ENCODE measurements at places on chromosomes 5 and 9.
A peak's percentile ranks its signal among the peaks of the same experiment; 100 is the strongest.

- DNase-seq: peak; percentile 36
Measured at GRCh38 chr5:5481206-5481605, 58.7 kb downstream of the ICE1 start.

GRCh38 chr5:10276691-10277090 is 26.6 kb downstream of the CCT5 start:
- no peak for DNase-seq

- no peak for DNase-seq
Measured at GRCh38 chr5:52831786-52832511, 44.2 kb downstream of the ITGA1 start.

GRCh38 chr5:116738239-116738614 is 163.6 kb upstream of the SEMA6A start:
- DNase-seq: no peak

DNA sequence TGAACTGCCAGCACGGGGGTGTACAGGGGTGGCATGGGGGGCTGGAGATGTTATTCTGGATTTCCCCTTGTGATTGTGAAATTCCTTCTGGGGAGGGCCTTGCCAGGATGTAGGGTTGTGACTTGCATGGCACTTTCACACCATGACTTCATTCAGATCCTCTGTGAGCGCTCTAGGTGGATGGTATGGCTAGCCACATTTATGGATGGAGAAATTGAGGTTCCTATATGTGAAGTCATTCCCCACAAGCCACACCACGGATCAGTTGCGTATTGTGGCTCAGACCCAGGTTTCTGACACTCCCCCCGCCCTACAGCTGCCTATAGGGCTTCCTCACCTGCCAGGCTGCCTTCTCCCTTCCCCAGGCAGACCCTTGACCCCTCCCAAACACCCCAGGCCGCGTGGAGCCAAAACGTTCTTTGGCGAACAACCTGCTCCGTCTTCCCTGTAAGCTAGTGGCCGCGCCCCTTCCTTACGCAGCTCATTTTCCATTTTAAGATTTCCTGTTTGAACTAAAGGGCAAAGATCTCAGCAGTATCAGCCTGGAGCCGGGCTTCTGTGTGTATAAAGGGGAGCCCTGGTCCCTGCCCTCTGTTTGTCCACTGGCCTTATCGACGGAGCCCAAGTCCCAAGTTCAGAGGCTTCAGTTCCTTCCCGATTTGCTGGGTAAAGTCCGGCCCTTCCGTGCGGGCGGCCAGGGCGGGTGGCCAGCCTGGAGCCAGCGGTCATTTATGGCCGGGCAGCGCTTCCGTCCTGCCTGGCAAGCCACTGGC is 97.8 kb upstream of the KLF4 start:
- DNase-seq: no peak

DNA sequence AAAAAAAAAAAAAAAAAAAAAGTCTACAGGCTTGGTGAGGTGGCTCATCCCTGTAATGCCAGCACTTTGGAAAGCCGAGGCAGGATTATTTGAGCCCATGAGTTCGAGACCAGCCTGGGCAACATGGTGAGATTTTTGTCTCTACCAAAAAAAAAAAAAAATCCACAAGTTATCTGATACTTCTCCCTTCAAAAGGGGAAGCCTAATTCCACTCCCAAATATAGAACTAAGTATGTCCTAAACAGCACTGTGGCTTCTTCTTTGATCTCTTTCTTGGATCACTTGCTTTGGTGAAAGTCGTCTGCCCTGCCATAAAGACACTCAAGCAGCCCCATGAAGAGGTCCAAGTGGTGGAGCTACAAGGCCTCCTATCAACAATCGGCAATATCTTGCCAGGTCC is 18.8 kb upstream of the STING1 start:
- no peak for DNase-seq

GRCh38 chr9:81971727-81972126 is 16.8 kb upstream of the SPATA31D1 start:
- DNase-seq: no peak

- DNase-seq: no peak
Measured at GRCh38 chr9:137759649-137760321, 117.8 kb upstream of the CACNA1B start.

DNA sequence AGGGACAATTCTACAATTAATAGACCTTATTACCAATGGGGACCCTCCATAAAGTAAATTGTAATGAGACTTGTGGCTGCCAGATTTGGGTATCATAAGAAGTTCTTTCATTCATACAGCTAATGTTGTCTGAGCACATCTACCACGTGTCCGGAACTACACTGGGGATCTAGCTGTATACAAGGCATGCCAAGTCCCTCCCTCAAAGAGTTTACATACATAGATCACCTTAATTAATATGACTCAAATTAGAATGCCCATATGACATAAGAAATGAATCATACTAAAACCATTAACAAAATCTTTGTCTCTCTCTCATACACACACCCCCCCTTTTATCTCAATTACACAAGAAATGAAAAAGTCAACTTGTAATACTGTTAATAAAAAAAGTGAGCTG is 18.0 kb upstream of the NR4A3 start:
- DNase-seq: no peak

GRCh38 chr9:76618762-76619161 is 145.5 kb upstream of the PCA3 start:
- no peak for DNase-seq

- no peak for DNase-seq
Measured at GRCh38 chr9:96187151-96187555, 114.8 kb downstream of the HSD17B3 start.

DNA sequence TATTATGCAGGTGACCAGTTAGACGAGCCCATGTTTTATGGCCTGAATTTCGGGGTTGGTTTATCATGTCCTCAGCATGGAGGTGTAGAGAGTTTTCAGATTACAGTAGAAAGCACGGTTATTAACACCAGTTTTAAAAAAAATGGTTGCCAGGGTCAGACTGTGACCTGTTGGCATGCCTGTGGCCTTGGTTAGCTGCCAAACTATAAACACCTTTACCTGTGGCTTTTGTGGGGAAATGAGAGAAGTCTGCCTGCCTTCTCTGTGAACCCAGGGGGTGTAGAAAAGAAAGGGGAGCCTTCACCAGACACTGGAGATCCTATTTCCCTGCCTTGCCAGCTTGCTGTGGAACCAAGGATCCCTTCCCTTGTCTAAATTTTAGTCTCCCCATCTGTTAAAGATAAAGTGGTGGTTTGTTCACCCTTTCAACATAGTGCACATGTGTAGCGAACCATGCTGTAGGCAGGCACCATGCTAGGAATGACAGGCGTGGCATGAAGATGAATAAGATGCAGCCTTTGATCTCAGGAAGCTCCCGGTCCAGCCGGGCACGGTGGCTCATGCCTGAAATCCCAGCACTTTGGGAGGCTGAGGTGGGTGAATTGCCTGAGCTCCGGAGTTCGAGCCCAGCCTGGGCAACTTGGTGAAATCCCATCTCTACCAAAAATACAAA is 6.1 kb upstream of the PHF19 start:
- peak; percentile 44 for DNase-seq

- no peak for DNase-seq
Measured at GRCh38 chr5:148191010-148191409, 11.8 kb upstream of the SPINK6 start.

DNA sequence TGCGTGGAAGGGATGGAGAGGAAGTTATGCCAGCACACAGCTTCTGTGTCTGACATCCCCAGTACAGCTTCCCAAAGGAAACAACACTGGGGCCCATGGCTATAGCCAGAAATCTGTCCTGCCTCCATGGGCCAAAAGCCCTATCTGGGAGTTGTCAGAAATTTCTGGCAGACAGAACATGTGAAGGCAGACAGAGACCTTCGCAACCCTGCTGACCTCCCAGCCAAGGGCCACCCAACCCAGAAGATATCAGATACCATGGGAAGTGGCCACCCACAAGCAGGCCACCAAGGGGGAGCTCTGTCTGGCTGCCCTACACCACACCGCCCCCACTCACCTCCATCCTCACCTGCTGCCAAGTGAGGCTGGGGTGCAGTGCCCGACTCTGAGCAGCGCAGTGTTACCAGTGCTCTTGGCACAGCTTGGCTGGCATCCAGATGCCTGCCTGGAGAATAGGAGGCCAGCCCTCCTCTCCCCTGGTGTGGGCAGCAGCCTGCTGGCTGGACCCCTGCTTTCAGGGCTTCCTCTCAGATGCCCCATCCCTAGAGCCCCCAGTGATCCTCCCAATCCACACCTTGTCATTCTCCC is 61.6 kb upstream of the NEURL1B start:
- no peak for DNase-seq

GRCh38 chr5:59123595-59124561 is 541.0 kb downstream of the RAB3C start:
- DNase-seq: peak; percentile 55

DNA sequence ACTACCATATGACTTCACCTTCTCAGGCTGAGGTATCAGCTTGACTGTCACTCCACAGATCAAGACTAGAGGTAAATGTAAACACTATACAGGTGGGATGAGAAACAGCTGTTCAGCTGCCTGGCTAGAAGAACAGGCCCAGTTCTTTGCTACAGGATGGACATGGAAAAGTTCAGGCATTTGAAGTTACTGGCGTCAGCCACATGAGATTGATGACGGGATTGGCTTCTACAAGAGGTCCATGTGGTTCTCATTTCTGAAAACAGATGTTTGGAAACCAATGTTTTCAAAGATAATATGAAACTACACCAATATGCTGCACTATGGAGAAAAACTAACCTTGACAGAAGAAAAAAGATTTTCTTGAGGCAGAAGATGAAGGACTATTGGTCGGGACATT is 324.1 kb downstream of the CDH10 start:
- no peak for DNase-seq

- DNase-seq: no peak
Measured at GRCh38 chr9:17624571-17624970, 45.7 kb downstream of the SH3GL2 start.

DNA sequence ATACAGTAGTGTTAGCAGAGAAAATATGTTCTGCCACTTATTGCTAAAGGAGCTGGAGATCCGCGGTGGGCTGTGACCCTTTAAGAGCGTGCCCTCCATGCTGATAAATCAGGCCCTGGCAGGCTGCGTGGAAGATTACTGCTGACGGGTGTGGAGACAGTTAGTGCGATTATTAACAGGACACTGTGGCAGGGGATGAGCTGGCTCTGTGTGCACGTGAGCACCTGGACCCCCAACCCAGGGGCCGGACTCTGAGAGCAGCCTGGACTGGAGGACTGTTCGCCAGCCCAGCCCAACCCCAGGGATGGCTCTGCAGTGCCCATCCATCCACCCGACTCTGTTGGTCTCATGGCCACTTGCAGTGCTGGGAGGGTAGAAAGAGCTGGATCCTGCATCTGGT is 162.0 kb downstream of the MELK start:
- no peak for DNase-seq

DNA sequence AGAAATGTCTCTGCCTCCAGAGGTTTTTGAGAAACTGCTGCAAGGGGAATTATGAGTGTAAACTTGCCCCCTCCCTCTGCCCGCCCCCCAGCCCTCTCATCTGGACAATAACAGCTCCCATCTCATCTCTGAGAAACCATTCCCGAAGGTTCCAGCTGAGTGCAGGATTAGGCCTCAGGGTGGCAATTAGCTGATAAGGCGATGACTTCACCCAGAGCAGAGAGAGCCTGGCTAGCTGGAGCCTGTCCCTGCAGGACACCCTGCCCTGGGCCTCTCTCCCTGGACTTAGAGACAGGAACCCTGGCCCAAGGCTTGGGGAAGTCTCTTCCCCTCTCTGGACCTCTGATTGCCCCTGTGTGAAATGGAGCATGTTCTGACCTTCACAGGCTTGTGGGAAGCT is 45.7 kb upstream of the HAND1 start:
- no peak for DNase-seq

- DNase-seq: no peak
Measured at GRCh38 chr9:128684065-128684324, 5.0 kb upstream of the SET start.

GRCh38 chr9:84772511-84772910 is 103.0 kb downstream of the NTRK2 start:
- DNase-seq: no peak

DNA sequence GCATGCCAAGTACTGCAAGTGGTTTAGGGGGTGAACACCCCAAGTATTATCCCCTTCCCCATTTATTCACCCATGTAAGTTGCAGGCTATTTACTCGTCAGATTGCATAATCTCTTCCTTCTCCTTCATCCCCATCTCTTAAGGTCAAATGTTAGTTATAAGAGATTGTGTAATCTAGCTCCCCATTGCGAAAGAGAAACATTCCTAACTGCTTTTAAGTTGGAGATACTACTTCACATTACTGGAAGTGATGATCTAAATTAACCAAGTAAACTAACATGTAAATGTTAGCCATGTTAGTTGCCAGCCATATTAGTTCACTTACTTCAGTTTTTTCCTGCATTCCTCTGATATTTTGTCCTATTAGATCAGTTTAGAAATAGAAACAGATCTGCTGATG is 262.3 kb downstream of the TAF11L14 start:
- DNase-seq: no peak

DNA sequence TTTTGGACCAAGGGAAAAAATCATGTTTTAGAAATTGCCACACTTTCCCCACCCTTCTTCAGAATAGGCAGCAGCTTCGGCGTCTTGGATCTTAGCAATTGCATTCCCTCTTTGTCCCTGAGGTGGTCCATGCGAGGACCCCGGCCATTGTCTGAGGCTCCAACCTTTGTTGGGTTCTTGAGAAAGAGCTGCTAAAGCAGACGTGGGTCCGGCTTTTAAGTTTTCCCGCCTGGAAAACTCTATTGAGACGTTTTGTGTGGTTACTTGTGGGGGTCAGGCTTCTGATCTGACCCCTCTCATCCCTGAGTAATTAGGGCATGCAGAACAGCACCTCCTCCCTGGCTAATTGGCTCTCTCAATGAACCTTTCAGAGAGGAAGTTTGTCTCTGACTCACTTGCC is 509.6 kb upstream of the TNC start:
- DNase-seq: no peak

DNA sequence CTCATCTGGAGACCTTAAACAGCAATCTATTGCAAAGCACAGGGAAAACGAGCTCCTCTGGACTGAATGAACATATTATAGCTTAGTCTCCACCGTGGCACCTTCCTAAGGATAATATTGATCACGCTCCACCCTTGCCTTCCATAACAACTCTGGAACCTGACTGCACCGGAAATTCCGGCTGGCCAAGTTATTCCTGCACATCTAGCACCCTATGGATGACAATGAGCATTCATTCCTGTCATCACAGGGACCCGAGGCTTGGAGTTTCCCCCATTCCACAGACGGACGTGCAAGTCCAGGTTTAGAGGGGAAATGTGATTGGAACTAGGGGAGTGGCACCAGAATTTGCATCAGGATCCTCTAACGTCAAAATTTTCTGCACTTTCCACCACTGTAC is 27.5 kb downstream of the STK10 start:
- DNase-seq: no peak

- DNase-seq: no peak
Measured at GRCh38 chr9:4357929-4358328, 58.1 kb upstream of the GLIS3 start.

Data from CD4-positive, alpha-beta T cell treated with Interleukin-21 for 1 hour (primary cell).